Sigmoid colon (tissue), 7 donors: ENCODE measurements at places on chromosomes 12 and 14. TPM values are rescaled to one million over a fixed set of nuclear protein-coding genes. Genes with fewer than 3 reads are reported as not detected.

- DNase-seq, result no peak
Observed at GRCh38 chr14:102853648-102854047, 68.8 kb upstream of the AMN start.

- no peak for DNase-seq
Observed at GRCh38 chr14:73452341-73453186, 5.8 kb downstream of the NUMB start.

DNA sequence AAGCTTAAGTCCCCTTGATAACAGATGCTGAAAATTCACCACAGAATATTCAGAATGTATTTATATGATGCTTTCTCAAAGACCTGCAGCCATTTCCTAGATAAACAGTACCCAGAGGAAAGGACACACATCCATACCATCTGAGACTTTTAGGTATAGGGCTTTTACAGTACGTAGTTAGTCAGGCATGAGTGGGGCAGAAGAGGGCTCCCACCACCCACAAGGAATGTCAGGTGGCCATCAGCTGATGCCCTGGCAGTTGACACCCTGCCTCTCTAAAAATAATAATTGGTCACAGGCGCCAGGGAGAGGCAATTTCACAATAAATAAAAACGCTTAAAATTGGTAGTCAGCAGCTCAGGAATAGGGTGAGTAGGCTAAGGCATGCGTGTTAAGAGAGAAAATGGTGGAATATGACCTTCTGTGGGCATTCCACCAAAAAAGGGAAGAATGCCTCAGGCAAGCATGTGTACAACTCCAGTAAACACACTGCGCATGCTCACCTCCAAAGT, 7.8 kb upstream of the TAS2R46 start:
- no peak for DNase-seq

The PLEKHA5 gene
- total RNA-seq, result 14.7 TPM

The FAM186B gene
- 0.16 TPM for total RNA-seq
